ENCODE measurements at places on chromosomes 16 and 17.

DNA sequence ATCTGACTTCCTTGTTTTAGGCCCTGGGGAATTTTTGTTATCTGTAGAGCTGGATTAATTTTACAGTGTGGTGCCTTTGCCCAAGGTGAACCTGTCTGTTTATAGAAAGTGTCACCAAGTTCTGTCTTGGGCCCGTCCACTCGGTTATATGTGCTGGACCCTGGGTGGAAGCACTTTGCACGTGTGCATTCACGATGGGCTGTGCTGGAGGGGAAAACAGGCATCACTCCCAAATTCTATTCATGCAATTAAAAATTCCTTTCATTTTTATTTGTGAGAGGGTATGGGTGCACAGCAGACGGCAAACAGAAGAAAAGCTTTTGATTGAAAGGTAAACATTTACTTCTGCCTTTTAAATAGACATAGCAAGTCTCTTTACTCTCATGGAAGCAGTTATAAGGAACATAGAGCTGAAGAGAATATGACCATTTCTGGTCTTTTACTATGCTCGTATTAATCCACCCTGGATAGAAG lies 101.2 kb downstream of the WWOX start:
- no peak for DNase-seq

DNA sequence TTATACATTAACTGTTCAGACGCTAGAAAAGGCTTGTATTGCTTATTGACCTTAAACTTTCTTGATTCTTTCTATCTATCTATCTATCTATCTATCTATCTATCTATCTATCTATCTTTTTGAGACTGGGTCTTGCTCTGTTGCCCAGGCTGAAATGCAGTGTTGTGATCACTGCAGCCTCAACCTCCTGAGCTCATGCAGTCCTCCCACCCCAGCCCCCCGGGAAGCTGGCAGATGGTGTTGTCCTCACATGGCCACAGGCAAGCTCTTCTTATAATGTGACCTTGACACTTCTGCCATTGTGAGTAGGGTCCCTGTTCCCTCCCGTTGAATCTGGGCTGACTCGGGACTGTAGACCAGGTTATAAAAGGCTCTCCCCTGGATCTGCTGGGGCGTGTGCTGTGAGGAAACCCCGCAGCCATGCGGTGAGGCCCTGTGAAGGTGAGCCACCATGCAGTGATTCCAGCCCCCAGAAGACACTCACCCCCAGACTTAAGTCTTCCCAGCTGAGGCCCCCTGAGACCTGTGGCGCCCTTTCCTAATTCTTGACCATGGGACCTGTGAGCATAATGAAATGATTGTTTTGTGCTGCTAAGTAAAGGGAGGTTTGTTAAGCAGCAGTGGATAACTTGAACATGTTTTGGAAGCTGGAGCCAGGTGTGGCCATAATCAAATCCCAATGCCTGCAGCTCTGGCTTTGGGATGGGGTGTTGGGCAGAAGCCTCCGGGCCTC lies 54.3 kb downstream of the RPTOR start:
- no peak for DNase-seq

DNA sequence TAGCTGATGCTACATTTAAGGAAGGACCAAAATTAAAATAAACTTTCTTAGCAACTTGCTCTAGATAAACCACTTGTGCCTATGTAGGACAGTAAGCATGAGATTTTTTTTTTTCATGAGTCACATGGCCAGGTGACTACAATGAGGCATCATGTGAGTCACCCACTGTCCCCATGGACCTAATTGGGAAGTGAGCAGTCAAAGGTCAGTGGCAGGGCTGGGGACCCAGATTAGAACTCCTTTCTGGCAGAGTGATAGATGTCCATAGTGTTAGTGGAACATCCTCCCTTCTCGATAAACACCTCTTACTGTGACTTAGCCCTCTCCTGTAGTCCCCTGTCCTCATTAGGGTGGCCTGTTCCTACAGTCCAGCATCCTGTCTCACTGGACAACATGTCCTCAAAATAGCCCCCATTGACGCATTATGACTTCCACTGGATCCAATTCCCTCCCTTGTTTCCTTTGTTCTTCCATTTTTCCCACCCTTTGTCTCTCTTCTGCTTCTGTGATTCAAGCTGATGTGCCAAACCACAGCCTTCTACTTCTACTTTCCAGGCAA lies 12.4 kb downstream of the ITGB3 start:
- DNase-seq, result no peak

DNA sequence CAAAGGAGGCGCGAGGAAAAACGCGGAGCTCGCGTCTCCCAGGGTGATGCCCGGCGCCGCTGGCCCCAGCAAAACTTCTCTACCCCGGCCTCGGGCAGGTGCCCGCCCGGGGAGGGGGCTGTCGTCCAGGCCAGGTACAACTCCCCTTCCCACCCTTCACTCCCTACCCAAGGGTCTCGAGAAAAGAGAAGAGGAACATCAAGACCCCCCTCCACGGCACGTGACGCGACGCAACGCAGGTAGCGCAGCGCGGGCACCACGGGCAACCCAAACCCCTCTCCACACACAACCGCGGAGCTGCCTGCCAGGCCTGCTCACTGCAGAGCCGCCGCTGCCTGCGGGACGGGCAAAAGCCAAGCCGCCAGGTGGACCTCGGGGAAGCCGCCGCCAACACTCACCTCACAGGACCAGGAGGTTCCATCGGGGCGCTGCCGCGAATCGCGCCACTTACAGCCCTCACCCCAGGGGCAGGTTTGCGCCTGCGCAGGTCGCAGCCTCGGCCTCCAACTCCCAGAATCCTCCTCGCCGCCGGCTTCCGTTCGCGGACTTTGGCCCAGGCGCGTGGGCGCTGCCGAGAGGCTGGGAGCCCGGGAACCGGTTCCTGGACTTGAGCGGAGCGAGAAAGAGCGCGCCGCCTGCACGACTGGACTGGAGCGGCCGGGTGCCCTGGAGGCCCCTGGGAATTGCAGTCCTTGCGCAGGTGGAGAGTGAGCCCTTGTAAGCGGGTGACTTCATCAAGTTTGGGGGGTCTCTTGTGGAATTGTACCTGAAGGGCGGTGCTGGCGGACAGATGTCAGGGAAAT lies at the start of gene ZNF232:
ZNF232 (minus strand) TSS at position 477 of the 803 bp plus-strand sequence; CDS start at position 421, 56 bp downstream.
- DNase-seq, result peak; percentile 96

DNA sequence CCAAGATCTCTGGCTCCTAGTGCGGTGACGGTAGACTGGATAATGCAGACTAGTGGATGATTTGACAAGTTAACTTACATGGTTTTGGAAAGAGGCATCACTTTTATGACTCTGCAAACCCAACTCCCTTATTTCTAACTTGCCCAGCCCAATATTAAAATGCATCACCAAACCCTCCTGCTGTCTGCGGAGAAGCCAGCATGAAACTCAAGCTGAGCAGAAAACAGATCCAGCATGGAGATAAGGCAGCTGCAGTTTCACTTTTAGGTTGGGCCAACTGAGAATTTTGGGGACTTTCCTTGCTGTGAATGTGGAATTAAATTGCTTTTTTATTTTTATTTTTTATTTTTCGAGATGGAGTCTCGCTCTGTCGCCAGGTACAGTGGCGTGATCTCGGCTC lies 27.8 kb downstream of the CDH1 start:
- DNase-seq, result peak; percentile 41

DNA sequence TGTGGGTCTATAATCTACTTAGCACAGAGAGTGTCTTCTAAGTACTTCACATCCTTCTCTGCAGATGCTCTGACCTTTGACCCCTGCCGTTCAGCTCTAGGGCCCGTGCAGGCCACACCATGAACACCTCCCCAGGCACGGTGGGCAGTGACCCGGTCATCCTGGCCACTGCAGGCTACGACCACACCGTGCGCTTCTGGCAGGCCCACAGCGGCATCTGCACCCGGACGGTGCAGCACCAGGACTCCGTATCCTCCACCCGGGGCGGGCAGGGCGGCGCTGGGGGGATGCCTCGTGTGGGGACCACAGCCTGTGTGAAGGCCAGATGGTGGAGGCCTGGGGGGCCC lies 686 bp downstream of the MLST8 start:
- no peak for DNase-seq

DNA sequence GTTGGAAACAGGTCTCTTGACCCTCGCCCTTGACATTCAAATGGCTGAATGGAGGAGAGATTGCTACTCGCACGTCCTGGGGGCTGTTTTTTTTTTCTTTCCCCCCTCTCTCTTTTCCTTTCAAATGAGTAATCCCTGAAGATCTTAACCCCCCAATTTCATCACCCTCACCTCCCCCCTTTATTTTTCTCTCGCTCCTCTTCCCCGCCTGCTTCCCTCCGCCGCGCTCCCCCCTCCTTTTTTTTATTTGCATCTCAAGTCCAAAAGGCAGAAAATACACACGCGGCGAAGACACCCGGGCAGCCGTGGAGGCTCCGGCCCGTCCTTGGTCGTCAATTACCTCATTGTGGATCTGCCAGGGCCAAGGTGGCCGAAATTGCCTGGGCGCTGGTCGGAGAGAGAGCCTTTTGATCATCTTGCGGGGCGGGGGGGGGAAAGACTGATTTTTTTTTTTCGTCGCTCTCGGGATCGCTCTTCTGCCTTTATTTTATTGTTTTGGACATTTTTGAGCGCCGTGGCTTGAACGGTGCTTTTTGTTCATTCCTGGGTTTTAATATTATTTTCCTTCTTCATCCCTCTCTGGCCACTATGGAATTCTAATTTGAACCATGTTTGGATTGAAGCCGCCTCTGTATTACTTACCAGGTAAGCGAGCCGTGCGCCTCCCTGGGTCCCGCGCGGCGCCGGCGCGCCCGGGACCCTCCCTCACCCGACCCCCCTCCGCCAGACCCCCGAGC lies 57.2 kb upstream of the GSE1 start:
- peak; percentile 69 for DNase-seq

GRCh38 chr16:26606381-26607150 lies 460.2 kb upstream of the C16orf82 start:
- no peak for DNase-seq

DNA sequence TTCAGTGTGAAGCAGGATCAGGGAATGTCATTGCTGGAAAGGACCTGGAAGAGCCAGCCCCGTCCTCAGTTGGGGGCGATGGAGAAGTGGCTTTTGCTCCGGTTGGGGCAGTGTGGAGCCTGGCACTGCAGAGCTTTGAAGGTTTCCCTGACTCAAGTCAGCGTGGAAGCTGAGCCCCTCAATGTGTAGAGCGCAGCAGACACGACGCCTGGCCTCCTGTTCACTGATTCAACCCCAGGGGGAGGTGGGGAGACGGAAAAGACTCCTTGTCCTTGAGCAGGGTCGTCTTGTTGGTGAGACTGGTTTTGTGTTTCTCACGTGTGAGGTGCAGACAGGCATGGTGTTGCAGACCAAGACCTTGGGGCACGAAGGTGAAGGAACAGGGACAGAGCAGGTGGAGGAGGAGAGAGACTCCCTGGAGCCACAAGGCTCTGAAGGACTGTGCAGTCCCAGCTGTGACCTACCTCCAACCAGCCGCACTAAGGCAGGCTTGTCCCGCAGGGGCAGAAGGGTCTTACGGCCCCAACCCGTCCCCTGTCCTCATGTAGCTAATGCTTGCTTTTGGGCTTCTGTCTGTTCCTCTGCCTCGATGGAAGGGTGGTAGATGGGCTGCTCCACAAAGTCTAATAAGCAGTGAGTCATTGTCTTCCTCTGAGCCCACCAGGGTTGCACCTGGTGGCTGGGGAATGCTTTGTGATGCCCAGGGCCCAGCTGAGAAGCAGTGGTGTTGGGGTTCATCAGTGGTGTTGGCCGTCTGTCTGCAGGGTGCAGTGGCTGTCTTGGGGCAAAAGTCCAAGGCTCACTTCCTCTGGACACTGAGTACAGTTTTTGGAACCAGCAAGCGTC lies 47.8 kb downstream of the MPRIP start:
- no peak for DNase-seq

GRCh38 chr16:60413969-60414368 lies 1622.3 kb downstream of the CDH8 start:
- DNase-seq, result no peak
